Left renal cortex interstitium (tissue), 4 donors: ENCODE measurements at places on chromosomes 11 and 22. TPM values are rescaled to one million over a fixed set of nuclear protein-coding genes. Genes with fewer than 3 reads are reported as not detected.

DNA sequence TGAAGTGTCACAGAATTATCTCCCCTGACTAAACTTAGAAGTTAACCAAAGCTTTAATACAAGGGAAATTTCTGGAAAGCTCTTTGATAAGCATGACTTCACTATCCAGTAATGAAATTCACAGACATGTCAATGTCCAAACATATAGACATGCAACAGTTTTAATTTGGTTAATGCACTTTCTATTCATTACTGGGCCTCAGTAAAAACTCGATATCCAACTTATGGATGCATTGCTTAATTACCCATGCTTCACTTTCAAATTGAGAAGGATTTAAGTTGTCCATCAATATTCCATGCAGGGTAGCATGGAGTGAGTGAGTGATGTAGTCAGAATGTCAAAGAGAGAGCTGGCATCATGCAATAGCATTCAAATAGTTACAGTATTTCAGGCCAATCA lies 197.5 kb downstream of the CADM1 start:
- DNase-seq: no peak

- no peak for DNase-seq
Observed at GRCh38 chr22:29343313-29343805, 27.9 kb upstream of the RASL10A start.

The C1QTNF4 gene
- polyA plus RNA-seq: 13.5 TPM

DNA sequence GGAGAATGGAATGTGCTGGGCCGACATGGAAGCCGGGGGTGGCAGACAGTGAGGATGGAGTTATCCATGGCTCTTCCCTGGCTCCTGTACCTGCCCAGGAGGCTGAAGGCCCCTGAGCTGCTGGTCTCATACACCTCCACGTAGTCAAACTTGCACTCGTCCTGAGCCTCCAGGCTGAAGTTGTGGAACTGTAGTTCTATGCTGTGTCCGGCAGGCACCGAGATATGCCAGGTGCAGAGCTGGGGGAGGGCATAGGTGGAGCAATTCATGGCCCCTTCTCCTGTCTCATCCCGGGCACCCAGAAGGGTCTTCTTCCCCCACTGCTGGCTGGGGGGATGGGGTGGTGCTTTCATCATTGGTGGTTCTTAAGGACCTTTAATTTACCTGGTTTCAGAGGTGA lies 2.8 kb downstream of the MFRP start:
- DNase-seq: no peak

DNA sequence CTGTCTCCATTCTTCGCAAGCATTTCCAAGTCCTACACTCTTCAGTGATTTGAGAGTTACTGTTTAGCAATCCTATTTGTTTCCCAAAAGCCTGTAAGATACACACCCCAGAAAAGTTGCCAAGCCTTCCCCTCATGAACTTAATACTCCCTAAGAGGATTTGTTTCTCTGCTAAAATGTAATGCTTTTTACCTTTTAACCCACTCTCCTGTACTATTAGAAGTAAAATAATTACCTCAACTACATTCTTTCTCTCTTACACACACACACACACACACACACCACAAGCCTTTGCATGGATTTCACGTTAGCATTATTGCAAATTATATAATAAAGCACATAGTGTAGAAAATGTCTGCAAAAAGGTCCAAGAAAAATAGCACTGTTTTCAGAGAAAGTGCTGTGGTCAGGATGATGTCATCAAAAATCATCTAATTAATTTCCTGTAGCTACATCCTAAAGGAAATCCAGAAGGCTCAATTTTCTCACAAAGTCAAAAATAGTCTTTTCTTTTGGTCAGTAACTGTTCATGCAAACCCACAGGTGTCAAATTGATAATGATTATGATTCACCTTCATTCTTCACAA lies 364.1 kb upstream of the PITPNB start:
- no peak for DNase-seq

DNA sequence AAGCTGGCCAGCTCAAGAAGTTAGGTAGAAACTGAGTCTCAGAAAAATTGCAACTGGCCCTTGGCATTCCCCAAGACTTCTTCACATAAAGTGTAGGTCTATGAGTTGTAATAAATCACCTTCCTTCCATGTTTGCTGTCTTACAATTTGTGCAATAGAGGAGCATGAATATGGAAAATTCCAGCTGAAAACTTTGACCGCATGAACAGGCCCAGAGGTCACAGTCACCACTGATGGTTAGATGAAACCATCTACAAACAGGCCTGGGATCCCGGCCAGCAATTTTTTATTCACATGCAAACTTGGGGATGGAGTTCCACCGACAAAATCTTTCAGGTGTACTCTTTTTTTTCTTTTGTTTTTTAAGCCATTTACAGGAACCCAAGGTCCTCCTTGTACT lies 88.1 kb downstream of the SERGEF start:
- DNase-seq: no peak
